NCI-H2081 treated with DMSO at 0.1 percent for 48 hours (cell line): ENCODE measurements at places on chromosomes 4 and X.

DNA sequence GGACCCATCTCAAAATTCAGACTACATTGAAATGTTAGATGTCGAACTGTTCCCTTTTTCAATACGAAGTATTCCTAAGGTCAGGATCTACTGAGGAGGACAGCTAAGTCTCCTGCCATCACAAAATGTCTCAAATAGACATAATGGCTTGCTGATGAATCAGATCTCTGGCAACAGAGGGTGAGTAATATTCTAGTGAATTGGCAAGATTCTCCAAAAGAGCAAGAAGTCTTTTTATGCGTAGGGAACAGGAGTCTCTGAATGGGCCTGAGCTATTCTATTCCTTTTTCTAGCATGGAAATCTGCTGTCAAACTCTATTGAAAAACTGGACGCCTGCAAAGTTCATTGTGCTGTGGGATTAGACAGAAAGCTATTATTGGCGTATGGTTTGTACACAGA, 145.4 kb downstream of the FNIP2 start:
- DNase-seq = no peak

- no peak for DNase-seq
Observed at GRCh38 chr4:8380511-8381415, 59.8 kb downstream of the ACOX3 start.

GRCh38 chr4:82017680-82018079, 356.1 kb downstream of the HNRNPD start:
- no peak for DNase-seq

GRCh38 chr4:176044589-176044951, 21.1 kb upstream of the WDR17 start:
- no peak for DNase-seq

DNA sequence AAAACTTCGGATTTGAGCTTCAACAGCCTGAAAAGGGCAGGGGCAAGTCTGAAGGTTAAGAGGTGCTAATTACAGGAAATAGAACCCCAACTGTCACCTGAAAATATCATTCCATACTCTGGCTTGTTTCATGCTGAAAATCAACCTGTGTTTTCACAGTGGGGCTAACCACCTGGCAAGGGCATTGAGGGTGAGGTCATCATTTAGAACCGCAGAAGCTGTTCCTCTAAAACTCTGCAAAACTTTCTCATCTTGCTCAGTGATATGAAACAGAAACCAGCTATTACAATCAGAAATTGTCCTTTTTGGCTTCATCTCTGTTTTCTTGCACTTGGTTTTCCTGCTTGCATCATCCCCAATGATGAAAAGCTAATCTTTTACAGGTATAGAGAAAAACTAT, 247.6 kb downstream of the DCLK2 start:
- DNase-seq = no peak

GRCh38 chr4:56208103-56208502, 179.2 kb downstream of the AASDH start:
- DNase-seq = no peak

DNA sequence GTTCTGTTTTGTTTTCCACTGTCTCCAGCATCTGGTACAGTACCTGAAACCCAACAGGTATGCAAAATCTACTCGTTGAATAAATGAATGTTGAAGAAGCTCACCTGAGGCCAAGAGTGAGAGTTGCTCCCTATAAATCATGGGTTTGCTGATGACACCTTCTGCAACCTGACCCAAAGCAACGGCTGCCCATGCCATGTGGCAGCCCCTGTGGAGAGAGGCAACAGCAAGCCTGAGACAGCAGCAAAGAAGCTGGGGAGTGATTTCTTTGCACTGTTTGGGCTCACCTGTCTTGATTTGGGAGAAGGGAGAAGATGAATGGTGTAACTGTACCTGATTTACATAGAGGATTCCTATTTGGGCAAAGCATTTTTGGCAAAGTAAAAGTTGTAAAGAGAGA, 119.8 kb upstream of the GPC4 start:
- DNase-seq = no peak

GRCh38 chrX:53269536-53270107, 11.8 kb downstream of the IQSEC2 start:
- DNase-seq = no peak

DNA sequence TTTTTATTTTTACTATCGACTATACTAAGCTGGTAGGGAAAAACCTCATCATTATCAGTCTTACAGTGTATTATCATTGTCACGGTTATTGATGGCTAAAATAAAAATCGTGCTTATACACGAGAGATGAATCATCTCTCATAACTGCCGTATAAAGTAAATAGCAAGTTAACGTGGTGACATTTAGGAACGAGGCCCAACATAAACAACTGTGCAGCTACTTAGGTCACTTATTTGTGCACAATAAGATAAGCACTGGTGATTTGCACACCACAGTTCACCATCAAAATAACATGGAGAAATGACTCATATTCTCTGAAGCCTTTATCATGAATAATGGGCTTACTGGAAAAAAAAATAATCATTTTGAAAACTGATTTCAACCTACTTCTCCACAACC, 482.0 kb upstream of the TENM3 start:
- no peak for DNase-seq

DNA sequence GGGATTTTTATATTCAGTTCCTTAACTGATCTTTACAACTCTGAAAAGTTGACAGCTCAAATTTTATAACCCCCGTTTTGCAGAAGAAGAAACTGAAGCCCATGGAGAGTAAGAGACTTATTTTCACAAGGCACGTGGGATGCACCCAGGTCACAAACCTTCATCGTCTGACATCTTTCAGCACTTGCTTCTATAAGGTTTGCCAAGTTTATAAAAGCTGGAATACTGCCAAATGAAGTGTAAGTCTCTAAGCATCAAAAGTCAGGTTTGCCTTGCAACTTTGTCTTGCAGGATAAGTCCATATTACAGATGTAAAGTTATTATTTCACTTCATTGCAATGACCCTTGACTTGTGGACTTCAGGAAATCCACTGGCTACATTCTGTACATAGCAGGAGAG, 6.3 kb upstream of the KCNIP4 start:
- no peak for DNase-seq

- DNase-seq = no peak
Observed at GRCh38 chr4:23938796-23939195, 48.9 kb upstream of the PPARGC1A start.

- no peak for DNase-seq
Observed at GRCh38 chr4:68074397-68074796, 55.3 kb downstream of the TMPRSS11F start.
